ENCODE measurements at places on chromosomes 2 and 18.

GRCh38 chr2:16127276-16127940 is 187.1 kb downstream of the MYCN start:
- no peak for DNase-seq

DNA sequence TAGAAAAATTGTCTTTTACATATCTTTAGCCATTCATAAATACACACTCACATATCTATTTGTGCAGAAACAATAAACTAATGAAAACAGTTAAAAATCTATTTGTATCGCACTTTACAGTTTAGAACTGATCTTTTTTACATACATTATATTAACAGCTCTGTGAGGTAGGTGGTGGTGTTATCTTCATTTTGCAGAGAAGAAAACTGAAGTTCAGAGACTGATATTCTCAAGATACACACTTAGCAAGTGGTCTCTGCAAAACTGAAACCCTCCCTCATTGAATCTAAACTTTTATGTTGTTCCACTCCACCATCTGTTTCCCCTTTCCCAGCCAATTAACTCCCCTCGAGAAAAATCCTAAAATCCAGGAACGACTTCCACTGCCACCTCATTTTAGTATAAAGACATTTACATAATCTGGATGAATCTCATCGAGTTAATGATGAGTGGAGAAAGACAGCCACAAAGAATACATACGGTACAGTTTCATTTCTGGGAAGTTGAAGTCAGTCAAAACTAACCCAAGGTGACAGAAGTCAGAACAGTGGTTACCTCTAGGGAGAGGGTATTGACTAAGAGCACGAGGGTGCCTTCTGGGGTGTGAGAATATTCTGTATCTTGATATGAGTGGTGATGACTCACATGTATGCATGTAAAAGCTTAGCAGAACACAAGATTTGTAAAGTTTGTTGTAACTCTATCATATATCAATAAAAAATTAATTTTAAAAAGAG is 524.2 kb upstream of the TCF4 start:
- peak; percentile 24 for DNase-seq

DNA sequence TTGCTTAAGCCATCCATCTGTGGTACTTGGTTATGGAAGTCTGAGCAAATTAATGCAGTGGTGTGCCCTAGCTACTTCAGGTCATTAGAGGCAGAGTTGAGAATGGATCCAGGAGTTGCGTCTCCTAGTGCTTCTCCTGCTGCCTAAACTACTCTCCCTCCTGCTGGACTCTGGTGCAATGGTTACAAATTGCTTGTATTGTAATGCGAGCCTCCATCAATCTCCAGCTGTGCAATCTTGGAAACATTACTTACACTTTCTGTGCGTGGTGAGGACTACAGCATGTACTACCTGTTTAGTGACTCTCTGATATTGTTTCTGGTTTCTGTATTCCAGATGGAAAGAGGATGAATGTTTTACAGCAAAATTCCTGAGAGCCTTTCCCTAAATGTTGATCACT is 119.0 kb upstream of the CYRIA start:
- DNase-seq, result no peak

GRCh38 chr2:117692001-117692763 is 122.3 kb upstream of the DDX18 start:
- DNase-seq, result no peak

DNA sequence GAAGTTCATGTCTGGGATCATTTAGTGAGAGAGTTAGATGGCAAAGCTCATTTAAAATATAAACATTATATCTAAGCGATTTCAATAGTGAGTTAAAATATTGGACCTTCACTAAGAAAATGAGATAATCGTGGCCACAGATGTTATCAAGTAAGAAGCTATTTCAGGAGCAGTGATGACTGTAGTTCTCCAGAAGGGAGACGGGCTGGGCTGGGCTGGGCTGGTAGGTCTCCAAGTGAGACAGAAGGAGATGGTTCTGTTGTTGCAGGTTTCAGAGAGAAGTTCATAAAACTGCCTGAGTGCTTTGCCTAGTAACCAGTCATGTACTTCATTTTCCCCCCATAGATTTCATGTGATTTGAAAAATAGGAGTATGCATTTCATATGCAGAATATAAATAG is 130.1 kb upstream of the DAPL1 start:
- peak; percentile 37 for DNase-seq

DNA sequence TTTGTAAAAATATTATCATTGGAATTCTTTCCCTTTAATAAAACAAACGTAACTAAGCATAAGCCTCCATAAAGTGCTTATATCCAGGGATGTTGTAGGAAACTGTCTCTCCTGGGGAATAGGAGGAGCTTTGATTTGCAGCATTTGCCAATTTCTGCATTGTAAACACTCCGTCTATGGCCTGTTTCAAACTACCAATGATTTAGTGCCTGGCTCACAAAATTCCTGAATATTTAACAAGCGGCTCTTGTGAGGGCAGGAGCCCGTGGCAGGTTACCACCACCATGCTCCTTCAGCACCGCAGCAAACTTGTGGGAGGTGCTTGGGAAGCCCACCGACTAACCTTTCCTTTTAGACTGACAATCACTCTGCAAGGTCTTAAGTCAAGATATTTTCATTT is 520.3 kb downstream of the SOX11 start:
- DNase-seq, result no peak

GRCh38 chr18:45251236-45251635 is 364.0 kb upstream of the SLC14A2 start:
- DNase-seq, result no peak

DNA sequence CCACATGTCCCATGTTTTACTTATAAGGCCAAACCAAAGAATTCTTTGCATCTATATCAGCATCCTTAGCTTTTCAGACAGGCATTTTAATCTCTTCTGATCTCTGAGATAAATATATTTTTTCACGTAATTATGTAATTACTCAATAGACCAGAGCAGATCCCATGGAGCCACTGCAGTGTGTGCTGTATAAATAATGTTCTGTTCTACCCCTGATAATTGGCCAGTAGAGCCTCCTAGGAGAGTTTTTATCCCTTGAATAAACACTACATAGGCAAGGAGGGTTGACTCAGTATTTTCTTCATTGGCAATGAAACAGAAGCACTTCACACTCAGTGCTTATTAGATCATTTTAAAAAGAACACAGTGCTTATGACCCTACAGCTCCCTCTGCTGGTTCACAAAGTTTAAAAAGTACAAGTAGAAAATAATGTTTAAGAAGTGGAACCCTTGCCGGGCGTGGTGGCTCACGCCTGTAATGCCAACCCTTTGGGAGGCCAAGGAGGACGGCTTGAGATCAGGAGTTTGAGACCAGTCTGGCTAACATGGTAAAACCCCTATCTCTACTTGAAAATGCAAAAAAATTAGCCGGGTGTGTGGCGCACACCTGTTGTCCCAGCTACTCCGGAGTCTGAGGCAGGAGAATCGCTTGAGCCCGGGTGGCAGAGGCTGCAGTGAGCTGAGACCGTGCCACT is 91.9 kb downstream of the PPP1R1C start:
- DNase-seq, result peak; percentile 85

GRCh38 chr2:46874236-46874929 is 41.2 kb downstream of the MCFD2 start:
- DNase-seq, result no peak

DNA sequence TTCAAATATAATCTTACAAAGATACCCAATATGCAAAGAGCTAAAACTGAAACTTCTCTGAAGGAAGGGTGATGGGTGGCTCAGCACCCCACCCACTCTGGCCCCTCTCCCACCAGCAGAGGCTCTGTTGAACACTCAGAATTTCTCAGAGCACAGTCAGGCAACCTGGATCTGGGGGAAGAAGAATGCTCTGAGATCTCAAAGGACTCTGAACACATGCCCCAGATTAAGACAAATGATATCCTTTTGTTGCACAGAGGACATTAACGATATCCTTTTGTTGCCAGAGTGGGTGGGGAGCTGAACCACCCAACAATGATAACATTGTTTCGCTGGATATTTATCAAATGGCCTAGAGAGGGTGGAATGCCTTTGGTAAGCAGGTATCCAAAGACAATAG is 104.8 kb downstream of the LBH start:
- DNase-seq, result no peak

GRCh38 chr2:160306985-160307384 is 106.9 kb upstream of the ITGB6 start:
- DNase-seq, result no peak

GRCh38 chr2:102313025-102313424 is 1.7 kb downstream of the IL1RL1 start:
- DNase-seq, result peak; percentile 93

- DNase-seq, result peak; percentile 76
Measured at GRCh38 chr2:43222475-43223309, 3.7 kb downstream of the ZFP36L2 start.

DNA sequence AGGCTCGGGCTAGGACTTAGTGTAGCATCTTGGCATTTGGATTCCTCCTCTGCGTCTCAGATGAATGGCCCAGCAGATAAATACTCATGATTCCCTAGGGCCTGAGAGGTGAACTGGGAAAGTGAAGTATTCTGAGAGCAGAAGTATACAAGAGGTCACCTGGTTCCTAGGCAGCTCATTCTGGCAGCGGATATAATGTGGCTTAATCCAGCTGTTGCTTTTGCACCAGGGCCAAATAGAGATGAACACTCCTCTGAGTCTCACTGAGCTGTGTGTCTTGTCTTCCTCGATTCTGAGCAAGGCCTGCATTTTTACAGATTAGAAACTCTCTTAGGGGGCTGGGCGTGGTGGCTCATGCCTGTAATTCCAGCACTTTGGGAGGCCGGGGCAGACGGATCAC is 196.1 kb downstream of the SLC4A3 start:
- no peak for DNase-seq

- no peak for DNase-seq
Measured at GRCh38 chr2:220051716-220052115, 424.3 kb downstream of the SLC4A3 start.

GRCh38 chr2:225354281-225354774 is 45.2 kb upstream of the NYAP2 start:
- DNase-seq, result peak; percentile 48

DNA sequence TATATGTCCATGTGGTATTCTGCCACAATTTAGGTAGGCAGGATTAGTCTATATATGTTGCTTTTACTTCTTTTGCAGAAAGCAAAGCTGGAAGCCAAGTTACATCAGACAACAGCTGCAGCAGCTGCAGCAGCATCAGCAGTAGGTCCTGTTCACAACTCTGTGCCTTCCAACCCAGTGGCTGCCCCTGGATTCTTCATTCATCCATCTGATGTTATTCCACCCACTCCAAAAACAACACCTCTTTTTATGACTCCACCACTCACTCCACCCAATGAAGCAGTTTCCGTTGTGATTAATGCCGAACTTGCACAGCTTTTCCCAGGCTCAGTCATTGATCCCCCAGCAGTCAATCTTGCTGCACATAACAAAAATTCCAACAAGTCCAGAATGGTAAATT is 107.6 kb downstream of the BIRC6 start:
- DNase-seq, result no peak

DNA sequence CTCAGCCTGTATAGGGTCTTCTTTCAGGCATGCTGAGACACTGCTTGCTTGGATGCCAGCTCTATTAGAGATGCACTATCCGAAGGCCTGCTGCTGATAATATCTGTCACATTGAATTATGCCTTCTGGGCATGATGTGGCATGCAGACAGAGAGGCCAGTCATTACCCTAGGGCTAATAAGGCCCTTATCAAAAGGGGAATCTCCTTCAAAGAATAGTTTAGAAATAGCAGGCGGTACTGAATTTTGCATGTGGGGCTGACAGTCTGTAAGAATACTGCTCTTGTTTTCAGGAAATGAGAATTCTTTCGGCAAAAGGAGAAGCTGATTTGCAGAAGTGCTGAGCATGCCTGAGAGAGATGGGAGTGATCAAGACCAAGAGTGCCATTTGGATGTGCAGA is 13.1 kb upstream of the LHCGR start:
- no peak for DNase-seq

DNA sequence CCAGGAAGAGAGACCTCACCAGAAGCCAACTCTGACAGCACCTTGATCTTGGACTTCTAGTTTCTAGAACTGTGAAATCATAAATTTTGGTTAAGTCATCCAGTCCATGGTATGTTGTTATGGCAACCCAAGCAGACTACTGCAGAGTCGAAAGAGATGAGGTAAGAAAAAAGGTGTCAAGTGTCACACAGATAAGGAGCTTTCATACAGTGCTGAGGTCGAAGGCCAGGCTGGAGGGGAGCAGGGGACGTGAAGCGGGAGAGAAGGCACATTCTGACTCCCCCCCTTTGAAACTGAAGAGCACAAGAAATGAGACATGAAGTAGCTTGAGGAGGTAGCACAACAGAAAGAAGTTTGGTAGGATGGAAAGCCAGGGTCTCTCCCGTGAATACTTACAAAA is 110.4 kb downstream of the ALK start:
- DNase-seq, result peak; percentile 3

DNA sequence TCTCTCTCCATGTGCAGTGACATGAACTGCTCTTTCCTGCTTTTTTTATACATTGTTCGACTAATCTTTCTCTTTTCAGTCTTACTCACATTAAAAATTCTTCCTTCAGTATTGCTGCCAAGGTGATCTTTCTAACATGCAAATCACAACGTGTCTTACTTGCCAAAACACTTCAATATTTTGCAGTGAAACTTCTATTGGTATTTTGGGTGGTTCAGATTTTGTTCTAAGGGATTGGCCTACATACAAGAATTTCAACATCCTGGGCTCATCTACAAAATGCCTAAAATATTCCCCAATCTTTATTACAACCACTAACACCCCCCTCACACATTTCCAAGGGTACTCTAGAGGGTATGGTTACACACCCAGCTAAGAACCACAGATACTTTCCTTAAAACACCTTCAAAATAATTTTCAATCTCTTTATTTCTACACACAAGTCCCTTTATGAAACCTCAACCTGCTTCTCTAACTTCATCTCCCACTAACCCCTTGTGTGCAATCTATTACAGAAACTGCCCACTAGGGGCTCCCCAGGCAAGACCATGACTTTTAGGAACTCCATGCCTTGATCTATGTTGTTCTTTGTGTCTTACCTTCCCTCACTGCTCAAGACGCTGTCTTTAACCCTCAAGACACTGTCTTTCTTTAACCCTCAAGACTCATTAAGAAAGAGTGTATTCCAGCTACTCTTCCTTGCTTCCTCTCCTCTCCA is 50.9 kb downstream of the COL3A1 start:
- peak; percentile 40 for DNase-seq

DNA sequence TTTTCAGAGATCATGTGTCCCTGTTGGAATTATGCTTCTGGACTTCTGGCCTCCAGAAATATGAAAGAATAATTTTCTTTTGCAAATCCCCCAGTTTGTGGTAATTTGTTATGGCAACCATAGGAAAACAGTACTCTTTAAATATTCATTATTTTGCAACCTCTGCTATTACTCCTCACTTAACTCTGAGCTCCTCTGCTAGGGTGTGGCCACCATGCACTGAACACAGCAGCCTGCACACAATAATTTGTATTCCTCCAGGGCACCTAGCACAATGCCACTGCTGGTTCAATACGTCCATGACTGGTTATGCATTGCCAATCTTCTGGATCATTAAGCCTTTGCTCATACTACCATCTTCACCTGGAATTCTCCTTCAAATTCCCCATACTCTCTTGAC is 232.0 kb downstream of the CNTNAP5 start:
- DNase-seq, result peak; percentile 55

GRCh38 chr2:142515493-142515892 is 362.0 kb upstream of the KYNU start:
- DNase-seq, result no peak

GRCh38 chr18:48238206-48238605 is 171.0 kb downstream of the ZBTB7C start:
- peak; percentile 38 for DNase-seq

Data from amniotic epithelial cell (primary cell).